ENCODE measurements at places on chromosomes 11 and 22.

- DNase-seq = no peak
These were observed 6.7 kb downstream of the HSD17B12 start for GRCh38 chr11:43687120-43687791.

- DNase-seq = no peak
These were observed 14.7 kb downstream of the SSH3 start for GRCh38 chr11:67317888-67318555.

DNA sequence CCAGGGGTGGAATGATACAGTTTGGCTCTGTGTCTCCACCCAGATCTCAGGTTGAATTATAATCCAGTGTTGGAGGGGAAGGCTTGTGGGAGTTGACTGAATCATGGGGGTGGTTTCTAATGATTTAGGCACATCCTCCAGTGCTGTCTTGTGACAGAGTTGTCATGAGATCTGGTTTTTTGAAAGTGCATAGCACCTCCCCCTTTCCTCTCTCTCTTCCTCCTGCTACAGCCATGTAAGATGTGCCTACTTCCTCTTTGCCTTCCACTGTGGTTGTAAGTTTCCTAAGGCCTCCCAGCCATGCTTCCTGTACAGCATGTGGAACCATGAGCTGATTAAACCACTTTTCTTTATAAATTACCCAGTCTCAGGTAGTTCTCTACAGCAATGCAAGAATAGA, 45.1 kb downstream of the THAP12 start:
- no peak for DNase-seq

DNA sequence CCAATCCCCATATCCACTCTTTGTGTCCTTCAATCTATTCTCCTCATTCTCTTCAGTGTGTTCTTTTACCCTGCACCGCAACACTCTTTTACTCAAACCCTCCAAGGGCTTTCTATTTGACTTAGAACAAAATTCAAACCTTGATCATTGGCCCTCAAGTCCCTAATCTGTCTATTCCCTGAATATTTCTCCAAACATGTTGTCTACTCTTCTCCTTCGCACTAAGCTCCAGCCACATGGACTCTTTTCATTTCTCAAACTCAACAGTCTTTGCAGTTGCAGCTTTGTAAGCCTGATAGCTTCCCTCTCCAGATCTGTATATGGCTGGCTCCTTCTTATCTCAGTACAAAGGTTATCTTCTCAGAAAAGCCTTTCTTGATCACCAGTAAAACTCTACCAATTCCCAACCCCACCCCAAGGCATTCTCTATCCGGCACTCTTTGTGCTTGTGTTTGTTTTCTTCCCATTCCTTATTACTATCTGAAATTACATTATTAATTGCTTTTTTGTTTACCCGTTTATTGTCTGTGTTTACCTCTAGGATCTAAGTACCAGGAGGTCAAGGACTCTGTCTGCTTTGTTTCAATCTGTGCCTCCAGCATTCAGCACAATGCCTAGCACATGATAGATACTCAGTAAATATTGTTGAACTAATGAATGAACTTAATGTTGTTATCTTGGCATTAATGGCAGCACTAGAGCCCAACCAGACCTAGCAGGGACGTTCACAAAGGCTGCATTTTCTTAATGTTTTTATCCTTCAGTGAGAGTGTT, 147.4 kb downstream of the BBOX1 start:
- no peak for DNase-seq

DNA sequence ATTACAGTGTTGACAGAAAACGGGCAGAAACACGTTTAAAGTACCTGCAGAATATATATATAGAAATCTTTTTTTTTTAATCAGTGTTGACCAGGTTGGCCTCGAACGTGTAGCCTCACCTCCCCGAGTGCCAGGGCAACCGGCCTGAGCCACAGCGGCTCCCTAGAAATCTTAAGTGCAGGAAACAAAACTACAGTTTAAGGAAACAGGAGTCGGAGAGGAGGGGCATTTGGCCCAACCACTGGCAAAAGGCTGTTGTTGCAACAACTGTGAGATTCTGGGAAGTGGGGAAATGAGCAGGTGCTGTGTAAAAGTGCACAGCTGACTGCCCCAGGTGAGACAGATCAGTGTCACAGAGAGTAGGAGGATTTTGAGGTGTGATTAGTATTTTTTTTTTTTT, 3.7 kb downstream of the YWHAH start:
- no peak for DNase-seq

- no peak for DNase-seq
These were observed 7.0 kb upstream of the CASP12 start for GRCh38 chr11:104905271-104905670.

DNA sequence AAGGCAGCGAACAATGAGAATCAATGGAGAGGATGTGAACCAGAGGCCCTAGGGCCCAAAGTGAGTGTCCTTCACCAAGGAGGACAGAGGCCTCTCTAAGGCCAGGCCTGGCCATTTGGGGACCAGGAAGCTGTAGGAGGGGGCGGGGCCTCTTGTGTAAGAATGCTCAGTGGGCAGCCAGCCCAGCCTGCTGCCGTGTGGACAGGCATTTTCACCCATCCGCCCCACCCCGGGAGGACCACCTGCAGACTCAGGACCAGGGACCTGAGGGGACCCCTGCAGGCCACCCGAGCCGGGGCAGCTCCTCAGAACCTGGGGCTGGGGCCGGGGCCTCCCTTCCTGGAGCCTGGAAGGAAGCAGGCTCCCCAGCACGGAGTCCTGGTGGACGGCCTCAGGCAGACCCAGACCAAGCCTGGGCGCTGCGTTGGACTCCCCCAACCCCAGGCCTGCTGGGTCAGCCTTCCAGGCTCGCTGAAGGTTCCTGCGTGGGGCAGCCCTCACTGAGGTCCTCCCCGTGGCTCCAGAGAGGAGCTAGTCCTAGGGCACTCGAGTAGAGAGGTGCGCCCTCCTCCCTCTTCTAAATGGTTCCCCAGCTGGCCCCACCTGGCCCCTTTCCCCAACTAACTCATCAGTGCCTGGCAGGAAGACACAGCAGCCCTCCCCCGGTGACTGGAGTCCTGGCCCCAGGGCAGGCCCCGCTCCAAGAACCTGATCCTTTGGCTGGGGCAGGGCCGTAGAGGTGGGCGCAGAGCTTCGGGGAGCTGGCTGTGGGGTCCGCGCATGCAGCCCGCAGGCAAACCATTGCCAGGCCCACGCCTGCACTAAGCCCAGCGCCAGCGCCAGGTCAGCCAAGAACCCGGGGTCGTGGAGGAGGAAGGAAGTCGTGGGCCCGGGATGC, 1.5 kb upstream of the TRABD start:
- DNase-seq = no peak

GRCh38 chr22:27995801-27996528, 76.9 kb upstream of the PITPNB start:
- no peak for DNase-seq

- DNase-seq = no peak
These were observed 77.4 kb downstream of the RELT start for GRCh38 chr11:73453562-73453961.

DNA sequence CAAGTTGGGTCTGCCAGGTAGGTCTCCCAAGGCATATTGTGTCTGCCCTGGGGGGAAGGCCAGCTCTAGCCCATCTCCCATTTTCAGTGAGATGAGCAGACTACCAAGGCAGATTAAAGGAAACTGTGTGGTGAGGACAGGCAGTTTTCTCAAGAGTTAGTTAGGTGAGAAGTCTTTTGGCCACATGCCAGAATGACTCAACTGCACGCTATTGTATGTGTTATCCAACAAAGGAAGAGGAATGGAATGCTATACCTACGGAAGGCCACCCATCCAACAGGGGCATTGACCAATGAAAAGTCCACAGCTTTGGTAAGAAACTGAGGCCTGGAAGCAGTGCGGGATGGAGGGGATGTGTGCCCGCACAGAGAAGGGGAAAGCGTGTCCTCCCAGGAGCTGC, 941.7 kb downstream of the NTM start:
- no peak for DNase-seq

- no peak for DNase-seq
These were observed 24.7 kb downstream of the IL10RA start for GRCh38 chr11:118010738-118011461.

GRCh38 chr11:69925366-69926196, 106.4 kb upstream of the FGF3 start:
- no peak for DNase-seq

DNA sequence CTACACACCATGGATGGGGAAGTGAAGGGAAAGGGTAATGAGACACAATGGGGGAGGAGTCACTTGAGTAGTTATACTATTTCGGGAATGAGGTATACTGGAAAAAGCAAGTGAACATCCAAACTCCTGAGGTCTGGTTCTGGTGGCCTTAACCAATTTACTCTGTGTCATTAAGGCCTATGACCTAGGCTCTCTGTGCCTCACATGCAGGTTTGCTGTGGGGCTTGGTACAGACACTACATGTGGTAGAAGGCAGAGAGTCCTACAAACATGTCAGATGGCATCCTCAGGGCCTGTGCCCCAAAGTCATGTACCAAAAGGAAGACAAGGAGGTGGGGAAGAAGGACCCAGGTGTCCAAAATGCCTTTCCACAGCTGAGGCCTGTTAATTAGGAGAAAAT, 98.9 kb downstream of the TRIM29 start:
- DNase-seq = no peak
